ENCODE measurements at places on chromosomes 4 and X. TPM values are rescaled to one million over a fixed set of nuclear protein-coding genes. Genes with fewer than 3 reads are reported as not detected.

Gene ITIH6
- not detected for total RNA-seq

Gene ZCCHC18
- 0.23 TPM for total RNA-seq

GRCh38 chr4:182536221-182536811, 293.1 kb downstream of the TENM3 start:
- DNase-seq, result no peak

- no peak for DNase-seq
Measured at GRCh38 chr4:25878676-25879075, 15.9 kb upstream of the SEL1L3 start.

Gene PAGE4
- not detected for total RNA-seq

Gene PABPC1L2B
- not detected for total RNA-seq

Gene ESX1
- not detected for total RNA-seq

- DNase-seq, result no peak
Measured at GRCh38 chrX:38205039-38205438, 15.6 kb downstream of the SRPX start.

Gene SLAIN2
- 12.5 TPM for total RNA-seq

GRCh38 chr4:17068891-17069290, 170.4 kb upstream of the LDB2 start:
- DNase-seq, result no peak

GRCh38 chrX:121307449-121307848, 260.0 kb downstream of the GLUD2 start:
- no peak for DNase-seq

DNA sequence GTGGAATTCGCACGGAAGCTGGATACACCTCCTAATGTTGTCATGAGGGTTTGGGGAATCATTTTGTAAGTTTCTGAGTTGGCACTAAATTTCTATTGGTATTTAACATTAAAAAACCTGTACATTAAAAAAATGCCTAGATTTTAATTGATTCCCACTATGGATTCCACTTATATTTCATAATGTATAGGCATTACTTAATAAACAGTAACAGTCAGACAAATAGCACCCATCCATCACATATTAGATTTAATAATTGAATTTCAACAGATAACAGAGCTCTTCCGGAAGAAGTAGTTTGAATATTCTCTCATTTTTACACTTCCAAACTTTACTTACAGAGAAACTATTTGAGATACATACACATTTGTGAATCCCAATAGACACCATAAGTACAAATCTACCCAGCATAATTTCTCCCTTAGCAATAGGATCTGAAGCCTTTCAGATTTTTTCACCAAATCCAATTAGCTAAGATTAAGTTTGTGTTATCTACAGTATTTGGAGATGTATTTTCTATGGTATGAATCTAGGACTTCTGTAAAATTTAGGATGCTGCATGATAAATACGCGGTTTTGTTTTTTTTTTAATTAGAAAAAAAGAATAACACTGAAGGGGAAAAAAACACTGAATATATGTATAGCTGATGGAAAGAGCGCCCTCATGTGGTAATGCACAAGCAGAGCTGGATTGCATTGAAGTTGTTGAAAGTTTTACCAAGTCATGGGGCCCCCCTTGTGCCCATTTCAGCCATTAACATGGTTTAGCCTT, 12.2 kb upstream of the ODAM start:
- DNase-seq, result peak; percentile 71

GRCh38 chrX:44080083-44080482, 106.9 kb upstream of the NDP start:
- DNase-seq, result no peak

Gene WDR13
- 93.3 TPM for total RNA-seq

DNA sequence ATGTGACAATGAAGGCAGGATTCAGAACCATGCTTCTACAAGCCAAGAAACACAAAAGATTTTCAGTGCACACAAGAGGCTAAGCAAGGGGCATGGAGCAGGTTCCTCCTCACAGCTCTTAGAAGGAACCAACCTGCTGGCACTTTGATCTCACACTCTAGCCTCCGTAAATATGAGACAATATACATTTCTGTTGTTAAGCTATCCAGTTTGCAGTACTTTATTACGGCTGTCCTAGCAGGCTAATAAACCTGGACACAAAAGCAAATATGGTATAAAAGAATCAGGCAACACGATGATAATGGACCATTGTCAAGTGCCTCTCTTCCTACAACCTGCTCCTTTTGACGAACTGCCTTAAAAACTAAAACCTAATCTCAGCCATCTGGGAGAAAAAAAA, 114.5 kb downstream of the ZAR1 start:
- DNase-seq, result no peak

GRCh38 chrX:5549512-5549911, 679.2 kb downstream of the NLGN4X start:
- DNase-seq, result no peak

GRCh38 chr4:74483226-74483911, 38.4 kb downstream of the AREG start:
- DNase-seq, result no peak

DNA sequence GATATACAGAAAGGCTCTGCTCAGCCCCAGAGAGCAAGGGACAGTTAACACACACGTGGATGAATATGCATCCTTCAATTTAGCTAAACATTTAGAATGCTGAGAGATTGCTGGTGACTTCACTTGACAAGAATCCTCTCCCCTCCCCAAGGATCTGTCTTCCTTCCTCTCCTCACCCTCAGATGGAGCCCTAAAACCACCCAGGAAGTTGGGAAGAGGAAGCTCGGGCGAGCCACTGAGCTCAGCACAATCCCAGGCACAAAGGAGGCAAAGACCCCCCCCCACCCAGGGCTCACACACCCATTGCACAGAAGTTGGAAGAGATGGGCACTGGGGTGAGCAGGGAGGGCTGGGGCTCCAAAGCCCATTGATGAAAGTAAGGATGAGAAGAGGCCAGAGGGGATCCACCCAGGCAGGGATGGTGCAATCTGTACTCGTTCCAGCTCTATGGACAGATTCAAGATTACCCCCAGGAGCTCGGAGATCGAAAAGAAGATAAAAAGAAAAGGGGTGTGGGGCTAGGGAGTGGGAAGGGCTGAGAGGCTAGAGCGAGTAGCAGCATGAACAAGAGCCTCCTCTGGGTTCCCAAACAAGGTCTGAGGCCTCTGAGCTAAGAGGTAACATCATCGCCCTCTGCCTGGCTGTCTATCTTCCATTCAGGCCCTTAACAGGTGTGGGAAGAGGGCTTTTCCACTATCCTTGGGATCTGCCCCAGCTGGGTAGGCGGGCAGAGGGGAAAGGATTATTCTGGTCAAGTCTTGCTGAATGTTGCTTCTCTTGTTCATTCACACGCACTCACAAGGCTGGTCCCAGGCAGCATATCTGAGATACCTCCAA, 1.2 kb downstream of the TFE3 start:
- peak; percentile 60 for DNase-seq

Gene FABP2
- not detected for total RNA-seq

Gene NEIL3
- total RNA-seq, result 10.2 TPM

- DNase-seq, result no peak
Measured at GRCh38 chr4:173506597-173507211, 23.3 kb downstream of the HAND2 start.

Gene CFAP99
- 1.3 TPM for total RNA-seq

DNA sequence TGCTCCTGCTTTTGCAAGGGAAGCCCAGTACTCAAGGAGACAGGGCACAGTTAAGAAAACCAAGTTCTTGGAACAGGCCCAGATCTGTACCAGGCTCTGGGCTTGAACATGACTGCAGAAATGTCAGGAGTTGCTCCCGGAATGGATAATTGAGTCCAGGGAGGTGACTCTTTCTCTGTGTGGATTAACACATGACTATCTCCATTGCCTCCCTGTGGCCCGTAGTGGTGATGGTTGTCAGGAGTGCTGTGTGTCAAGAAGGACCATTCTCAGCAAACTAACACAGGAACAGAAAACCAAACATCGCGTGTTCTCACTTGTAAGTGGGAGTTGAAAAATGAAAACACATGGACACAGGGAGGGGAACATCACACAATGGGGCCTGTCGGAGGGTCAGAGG, 39.9 kb downstream of the CCKAR start:
- DNase-seq, result no peak

Gene SLC4A4
- 0.47 TPM for total RNA-seq

Gene COL4A6
- 3.5 TPM for total RNA-seq

Gene ADRA2C
- 0.52 TPM for total RNA-seq

- DNase-seq, result no peak
Measured at GRCh38 chr4:57351731-57352130, 241.5 kb upstream of the IGFBP7 start.

GRCh38 chrX:252244-252956, 28.8 kb upstream of the PLCXD1 start:
- no peak for DNase-seq

Gene TMSB15B
- total RNA-seq, result 3.1 TPM

GRCh38 chr4:184471881-184472613, 2.3 kb downstream of the IRF2 start:
- peak; percentile 22 for DNase-seq

DNA sequence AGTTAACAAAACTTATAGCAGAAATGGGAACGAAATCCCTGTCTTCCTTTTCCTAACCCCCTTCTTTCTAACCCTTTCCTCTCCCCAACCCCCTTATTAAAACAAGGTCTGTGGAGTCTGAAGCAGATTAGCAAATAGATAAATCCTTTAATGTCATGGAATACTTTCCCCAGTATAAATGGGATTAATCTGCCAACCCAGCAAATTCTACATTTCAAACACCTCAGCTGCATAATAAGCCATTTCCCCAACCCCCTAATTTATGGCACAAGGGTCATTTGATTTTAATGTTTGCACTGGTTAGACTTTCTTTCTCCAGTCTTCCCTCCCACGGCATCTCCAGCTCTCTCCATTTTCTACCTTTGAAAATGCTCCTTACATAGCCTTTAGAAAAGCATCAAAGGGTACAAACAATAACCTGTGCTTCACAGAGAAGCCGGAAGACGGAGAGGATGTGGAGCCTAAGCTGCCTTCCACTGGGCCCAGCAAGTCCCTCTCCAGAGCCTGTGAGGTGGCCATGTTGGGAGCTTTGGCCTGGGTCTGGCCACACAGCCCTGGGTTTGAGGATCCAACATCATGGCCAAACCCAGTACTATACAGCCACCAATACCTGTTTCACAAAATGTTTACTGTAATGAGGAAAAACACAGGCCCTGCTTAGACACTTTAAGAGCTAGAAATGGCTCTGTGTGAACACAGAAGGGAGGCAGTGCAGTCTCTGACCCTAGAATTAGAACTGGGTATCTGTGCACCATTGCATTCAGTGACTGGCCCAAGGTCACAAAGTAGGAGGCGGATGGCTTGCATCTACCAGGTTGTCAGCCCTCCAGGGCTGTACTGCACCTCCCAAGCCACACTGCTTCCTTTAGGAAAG, 56.9 kb upstream of the SPRY1 start:
- DNase-seq, result no peak

- peak; percentile 3 for DNase-seq
Measured at GRCh38 chrX:96447161-96447560, 237.5 kb upstream of the DIAPH2 start.

Gene AR
- not detected for total RNA-seq

DNA sequence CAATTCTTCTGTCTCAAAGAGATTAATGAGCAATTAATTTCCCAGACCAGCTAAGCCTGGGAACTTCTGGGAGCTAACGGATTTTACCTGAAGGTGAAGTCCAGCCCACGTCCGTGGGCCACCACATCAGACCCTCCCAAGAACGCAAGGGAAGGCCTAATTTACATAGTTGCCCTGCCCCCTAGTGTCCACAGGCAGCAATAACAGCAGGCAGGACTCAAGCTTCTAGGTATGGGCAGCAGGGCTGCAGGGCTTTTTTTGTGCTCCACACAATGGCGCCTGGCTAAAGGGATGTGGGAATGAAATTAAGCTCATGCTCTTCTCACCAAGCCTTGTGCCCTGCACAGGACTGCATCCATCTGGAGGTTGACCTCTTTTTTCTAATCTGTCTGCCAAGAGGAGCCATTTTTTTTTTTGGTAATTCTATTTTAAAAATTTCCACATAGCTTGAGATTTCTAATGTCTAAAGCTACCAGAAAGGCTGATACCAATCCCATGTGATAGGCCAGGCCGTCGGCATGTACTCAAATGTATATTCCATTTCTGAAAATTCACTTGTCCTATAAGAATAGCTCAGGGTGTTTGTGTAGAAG, 111.9 kb upstream of the TMEM164 start:
- peak; percentile 74 for DNase-seq

Data from PC-3 (cell line).